AML-193 (cell line): ENCODE measurements at places on chromosomes 5 and 9.
A peak's percentile ranks its signal among the peaks of the same experiment; 100 is the strongest.

DNA sequence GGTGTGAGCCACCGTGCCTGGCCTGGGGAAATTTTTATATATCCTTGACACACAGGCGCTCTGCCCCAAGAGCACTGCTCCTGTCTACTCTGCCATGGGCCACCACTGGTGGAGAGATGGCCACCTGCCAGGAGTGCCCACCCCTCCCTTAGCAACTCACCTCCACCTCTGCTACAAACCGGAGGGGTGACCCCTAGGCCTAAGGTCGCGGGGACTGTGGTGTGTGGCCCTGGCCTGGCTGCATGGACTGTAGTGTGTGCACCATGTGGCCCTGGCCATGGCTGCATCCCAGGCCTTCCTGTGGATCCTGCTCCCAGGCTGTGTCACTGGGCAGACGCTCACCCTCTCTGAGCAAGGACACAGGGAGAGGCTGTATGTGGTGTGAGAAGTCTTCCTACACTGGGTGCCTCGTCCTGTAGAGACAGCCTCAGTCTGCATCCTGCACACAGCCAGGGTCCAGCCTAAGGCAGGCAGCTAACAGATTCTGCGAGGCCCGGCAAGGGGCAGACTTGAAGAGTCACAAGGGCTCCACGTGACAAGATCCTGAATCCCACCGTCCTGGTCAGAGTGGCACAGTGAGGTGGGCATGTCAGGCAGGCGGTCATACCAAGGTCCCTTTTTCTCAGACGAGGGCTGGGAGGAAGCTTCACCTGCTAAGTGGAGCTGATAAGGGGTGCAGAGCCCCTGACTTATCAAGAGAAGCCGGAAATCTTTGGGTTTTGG is 10.3 kb downstream of the NINJ1 start:
- no peak for DNase-seq

DNA sequence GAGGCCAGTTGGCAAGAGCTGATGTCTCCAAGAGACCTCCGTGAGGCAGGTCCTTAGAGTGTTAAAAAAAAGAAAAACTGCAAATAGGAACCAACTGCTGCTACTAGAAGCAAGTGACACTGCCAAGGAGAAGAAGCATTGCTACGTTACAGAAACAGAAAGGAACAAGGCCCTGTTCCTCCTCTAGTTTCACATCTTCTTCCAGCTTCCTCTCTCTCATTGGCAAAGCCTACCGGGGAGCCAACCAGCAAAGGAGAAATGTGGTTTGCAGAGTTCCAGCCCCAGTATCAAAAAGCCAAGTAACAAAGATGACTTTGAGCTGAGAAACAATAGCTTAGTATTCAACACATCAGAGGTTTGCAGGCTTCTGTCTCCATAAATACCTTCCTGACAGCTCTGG is 145.9 kb downstream of the PRELID2 start:
- no peak for DNase-seq

GRCh38 chr5:145948921-145949320 is 12.5 kb downstream of the SH3RF2 start:
- DNase-seq = no peak

- no peak for DNase-seq
Observed at GRCh38 chr9:33187519-33188218, 20.5 kb upstream of the B4GALT1 start.

DNA sequence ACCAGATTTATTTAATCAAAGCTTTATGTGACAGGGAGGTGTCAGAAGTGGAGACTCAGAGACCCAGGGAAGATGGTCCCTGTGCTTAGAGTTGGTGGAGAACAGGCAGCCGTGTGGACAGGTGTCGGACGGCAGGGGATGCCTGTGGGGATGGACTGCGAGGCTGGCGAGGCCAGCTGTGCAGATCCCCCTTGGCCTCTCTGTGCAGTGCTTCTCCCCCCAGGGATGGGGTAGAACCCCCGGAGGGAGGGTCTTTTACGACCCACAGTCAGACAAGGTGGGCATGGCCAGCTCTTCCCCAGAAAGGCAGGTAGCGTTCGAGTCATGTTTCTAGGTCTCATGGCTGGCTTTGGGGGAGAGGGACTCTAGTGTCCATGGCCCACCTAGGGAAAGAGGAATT is 4.7 kb upstream of the SLC2A6 start:
- no peak for DNase-seq

DNA sequence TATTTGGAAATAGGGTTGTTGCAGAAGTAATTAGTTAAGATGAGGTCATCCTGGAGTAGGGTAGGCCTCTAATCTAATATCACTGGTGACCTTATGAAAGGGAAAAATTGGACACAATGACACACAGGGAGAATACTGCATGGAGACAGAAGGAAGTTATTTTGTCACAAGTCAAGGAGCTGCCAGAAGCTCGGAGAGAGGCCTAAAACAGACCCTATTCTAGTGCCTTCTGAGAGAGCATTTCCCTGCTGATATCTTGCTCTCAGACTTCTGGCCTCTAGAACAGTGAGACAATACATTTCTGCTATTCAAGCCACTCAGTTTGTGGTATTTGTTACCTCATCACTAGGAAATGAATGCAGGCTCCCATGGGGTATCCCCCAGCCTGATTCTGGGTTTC is 332.9 kb downstream of the CSNK1G3 start:
- DNase-seq = no peak

- peak; percentile 69 for DNase-seq
Observed at GRCh38 chr9:36450110-36450732, 50.2 kb upstream of the RNF38 start.

DNA sequence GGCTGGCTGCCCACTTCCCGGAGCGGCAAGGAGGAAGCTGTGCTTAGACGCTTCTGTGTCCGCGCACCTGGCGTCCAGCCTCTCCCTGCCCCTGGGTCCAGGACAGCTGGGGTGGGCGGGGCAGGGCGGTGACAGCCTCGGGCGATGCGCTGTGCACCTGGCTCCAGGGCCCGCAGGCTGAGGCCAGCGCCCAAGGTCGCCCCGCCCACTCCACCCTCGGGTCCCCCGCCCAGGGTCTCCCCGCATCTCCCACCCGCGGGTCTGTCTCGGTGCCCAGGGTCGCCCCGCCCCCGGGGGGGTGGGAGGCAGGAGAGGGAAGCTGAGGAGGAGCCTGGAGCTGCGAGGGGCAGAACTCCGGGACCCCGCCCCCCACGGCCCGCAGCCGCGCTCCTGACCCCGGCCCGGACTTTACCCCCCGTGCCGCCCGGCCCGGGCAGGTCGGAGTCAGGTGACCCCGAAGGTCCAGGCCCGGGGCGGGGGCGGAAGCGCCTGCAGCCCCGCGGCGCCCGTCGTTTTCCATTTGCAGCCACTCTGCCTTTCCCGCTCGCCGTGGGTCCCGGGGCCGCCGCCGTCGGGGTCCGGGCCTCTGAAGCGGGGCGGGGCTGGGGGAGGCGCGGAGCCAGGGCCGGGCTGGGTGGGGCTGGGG is at the start of gene ENTPD8:
Gene ENTPD8, minus strand, starts transcription at position 69 of the 646 bp plus-strand sequence. CDS start 3,072 bp downstream, outside the sequence.
- DNase-seq = no peak

- no peak for DNase-seq
Observed at GRCh38 chr5:109682383-109682782, 7.3 kb upstream of the MAN2A1 start.

GRCh38 chr5:133309984-133310621 is 258.3 kb downstream of the HSPA4 start:
- no peak for DNase-seq

GRCh38 chr5:174338185-174339010 is 292.9 kb downstream of the NSG2 start:
- DNase-seq = no peak

- no peak for DNase-seq
Observed at GRCh38 chr9:137382444-137383080, 40.4 kb downstream of the EXD3 start.

GRCh38 chr5:92927291-92927778 is 653.7 kb downstream of the NR2F1-AS1 start:
- no peak for DNase-seq

- DNase-seq = no peak
Observed at GRCh38 chr9:112050544-112051475, 124.3 kb downstream of the SUSD1 start.

DNA sequence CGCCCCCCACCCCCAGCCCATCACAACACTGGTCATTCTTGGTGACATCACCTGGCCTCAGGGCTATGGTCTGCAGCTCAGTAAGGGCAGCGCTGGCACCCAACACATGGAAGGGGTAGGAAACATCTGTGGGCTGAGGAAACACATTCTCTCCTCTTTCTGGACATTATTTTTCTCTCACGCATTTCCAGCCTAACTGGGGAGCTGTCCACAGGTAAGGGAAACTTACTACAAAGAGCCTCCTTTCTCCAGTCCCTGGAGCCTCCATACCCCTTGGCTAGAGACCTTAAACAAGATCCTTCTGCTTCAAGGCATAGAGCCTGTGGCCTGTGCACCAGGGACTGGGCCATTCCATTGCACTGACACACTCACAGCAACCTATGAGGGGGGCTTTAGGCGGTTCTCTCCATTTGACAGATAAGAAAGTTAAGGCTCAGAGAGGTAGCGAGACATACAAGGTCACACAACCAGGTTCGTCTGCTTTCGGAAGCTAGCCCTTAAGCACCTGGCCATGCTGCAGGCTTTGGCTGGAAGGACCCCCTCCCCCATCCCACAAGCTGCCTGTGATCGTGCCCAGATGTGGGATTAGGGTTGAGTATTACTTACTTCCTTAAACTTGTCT is 40.7 kb downstream of the CXXC5 start:
- DNase-seq = no peak

GRCh38 chr5:132595624-132596023 is 38.8 kb downstream of the RAD50 start:
- DNase-seq = no peak

DNA sequence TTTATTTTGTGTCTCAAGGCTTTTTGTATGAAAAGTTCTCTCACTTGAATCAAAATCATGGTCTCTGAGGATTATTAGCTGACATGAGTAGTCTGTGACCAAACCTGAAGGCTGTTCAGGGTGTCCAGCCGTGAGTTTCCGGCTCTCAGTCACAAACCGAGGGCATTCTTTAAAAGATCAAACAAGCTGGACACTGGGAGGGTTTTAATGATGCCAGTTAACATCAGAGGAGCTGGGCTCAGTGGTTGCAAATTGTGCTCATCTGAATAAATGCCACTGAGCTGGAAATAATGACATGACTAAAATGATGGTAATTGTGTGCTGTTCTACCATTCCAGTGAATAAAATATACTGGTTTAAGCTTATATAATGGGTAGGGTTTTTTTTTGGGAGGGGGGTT is 153.1 kb downstream of the FOCAD start:
- DNase-seq = no peak

- no peak for DNase-seq
Observed at GRCh38 chr5:83362526-83362925, 109.0 kb upstream of the VCAN start.

DNA sequence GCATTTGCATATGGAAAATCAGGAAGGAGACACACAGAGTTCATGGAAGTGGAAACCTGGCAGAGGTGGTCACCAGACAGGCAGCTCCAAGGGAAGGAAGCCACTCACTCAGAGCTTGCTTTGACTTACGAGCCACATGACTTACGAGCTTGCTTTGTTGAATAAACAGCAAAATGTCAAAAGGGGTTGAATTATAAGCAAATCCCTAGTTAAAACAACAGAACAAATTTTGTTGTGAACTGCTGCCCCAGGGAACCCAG is 164.3 kb downstream of the SYK start:
- DNase-seq = no peak

- no peak for DNase-seq
Observed at GRCh38 chr5:76622076-76622475, 1.1 kb downstream of the F2RL2 start.

GRCh38 chr5:6246820-6247437 is 131.4 kb downstream of the MED10 start:
- no peak for DNase-seq

DNA sequence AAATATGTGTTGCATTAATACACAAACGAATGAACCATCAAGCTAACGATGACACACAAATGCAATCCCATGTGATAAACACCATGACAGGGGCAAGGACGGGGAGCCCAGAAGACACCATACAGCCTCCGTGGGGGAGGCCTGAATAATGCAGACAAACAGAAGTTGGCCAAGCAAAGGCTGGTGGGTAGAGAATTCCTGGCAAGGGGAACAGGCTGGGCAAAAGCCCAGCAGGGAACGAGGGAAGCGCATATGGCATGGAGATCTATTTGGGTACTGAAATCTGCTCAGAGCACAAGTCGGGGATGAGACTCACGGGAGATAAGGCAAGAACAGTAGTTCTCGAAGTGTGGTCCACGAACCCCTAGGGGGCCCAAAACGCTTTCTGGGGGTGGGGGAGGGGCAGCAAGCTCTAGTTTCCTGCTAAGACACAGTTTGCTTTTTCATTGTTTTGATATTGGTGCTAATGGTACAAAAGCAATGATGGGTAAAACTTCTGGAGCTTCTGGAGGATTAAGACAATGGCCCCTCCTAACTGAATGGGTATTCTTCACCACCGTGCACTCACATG is 42.9 kb upstream of the FBXW11 start:
- no peak for DNase-seq

DNA sequence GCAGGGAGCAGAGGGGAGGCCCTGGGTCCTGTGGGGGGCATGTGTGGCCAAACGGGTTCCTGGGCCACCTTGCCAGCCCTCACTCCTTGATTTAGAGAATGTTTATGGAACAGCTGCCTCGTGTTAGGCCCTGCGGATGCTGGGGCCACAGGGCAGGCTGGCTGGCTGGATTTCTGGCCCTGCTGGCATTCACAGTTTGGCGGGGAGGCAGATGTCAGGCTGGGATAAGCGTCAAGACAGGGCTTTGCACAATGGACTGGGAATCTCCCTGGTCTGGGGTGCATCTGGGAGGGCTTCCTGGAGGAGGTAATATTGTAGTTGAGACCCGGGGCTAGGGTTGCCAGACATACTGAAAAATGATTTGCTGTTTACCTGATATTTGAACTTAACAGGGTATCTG is 13.8 kb downstream of the NCS1 start:
- no peak for DNase-seq

DNA sequence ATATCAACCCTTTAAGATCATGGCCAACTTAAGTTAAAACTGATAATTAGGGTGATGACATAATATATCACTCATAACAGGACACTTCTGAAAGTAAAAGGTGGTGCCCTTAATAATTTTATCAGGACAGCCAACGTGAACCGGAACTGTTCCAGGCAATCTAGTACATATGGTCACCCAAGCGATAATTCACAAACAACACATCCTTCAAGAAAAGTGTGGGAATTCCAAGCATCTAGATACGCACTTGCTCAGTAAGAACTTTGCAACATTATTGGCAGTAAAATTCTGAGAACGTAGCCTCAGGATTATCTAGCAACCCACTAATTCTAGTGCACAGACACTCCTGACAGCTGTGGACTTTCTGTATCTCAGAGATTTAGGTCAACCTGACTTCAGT is 85.7 kb downstream of the ALDH7A1 start:
- no peak for DNase-seq

GRCh38 chr5:151779531-151780125 is 7.9 kb downstream of the G3BP1 start:
- no peak for DNase-seq

DNA sequence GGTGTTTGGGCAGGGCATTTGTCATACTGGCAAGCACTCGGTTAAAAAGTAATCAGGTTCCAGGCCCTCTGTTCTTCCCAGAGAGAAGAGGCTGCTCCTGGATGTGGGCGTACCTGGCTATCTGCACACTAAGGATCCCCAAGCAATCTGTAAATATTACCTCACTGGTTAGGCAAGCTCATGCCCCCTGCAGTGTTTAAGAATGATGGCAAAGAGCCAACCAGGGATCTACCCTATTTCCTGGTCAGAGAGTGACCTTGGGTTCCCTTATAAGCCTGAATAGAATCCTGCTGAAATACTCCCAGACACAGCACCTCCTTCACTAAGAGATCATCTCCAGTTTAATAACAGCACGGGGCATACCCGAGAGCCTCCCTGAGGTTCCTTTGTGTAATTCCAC is 181.2 kb downstream of the PIK3R1 start:
- DNase-seq = no peak
